SJSA1 (cell line): ENCODE measurements at places on chromosomes 5 and 9.

DNA sequence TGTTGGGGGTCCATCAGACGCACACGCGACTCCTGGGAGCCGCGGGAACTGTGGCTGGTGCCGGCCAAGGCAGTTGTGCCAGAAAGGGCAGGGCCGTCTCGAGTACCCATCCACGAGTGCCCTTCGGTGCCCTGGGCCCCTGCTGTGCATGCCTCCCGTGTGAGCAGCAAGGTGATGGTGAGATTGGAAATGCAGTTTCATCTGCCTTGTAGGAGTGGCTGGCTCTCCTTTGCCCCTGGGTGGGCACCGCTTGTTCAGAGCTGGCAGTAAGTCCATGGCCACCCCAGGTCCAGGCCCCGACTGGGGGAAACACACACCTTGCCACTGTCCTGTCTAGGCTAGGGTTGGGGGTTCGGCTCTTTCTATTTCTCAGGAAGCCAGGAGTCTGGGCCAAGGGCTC is 5.7 kb downstream of the NKD2 start:
- no peak for DNase-seq

- DNase-seq = no peak
Observed at GRCh38 chr5:91443023-91443422, 59.9 kb upstream of the ARRDC3 start.

- DNase-seq = no peak
Observed at GRCh38 chr5:171908638-171909037, 97.8 kb downstream of the FBXW11 start.

DNA sequence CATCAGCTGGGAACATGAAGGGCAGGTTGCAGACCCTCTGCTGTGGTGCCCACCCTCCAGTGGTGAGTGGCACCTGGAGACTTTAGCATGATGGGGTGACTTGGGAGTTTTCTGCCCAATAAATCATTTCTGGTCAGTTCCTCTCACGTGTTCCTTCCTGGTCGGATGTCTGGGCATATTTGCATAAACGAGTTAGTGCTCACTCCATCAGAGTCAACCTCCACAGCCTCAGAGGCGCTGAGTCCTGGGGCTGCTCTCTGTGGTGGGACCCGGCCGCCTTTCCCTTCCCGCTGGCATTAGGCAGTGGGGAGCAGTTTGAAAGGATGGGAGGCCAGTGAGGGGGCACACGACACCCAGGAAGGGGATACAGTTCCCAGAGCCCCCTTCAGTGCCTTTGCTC is 114.0 kb upstream of the FCN2 start:
- DNase-seq = no peak

DNA sequence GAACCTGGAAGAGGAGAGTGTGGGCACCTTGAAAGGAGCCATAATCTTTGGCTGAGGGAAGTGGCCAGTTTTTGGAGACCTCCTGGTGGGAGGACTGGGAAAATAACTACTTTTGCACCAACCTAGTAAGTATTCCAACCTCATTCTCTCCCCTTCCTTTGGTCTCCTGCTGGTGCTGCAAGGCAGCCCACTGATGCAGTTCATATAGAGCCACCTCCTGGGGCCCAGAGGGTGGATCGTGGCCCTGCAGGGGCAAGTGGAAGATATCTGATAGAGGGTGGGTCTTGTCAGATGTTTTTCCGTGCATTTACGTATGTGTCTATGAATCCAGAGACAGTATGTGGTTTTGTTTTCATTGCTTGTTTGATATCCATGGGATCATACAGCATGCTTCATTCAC is 172.8 kb upstream of the PITX1 start:
- no peak for DNase-seq

- peak; percentile 26 for DNase-seq
Observed at GRCh38 chr9:32431940-32432555, 47.6 kb downstream of the ACO1 start.

DNA sequence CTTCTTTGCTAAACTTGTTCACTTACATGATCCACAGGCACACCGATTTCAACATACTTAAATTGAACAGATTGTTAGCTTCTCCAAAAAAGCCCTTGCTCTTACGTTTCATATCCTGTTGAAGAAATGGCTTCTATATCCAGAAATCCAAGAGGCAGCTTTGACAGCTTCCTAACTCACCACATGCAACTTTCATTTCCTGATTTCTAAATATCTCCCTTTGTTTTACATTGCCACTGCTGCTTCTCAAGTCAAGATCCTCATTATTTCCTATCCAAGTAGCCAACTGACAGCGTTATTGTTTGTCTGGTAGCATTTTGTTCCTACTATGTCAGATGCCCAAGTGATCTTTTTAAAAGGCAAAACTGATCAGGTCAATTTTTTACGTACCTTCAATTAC is 913.2 kb upstream of the TYRP1 start:
- DNase-seq = no peak

GRCh38 chr5:167261309-167262100 is 1029.9 kb upstream of the WWC1 start:
- DNase-seq = no peak

DNA sequence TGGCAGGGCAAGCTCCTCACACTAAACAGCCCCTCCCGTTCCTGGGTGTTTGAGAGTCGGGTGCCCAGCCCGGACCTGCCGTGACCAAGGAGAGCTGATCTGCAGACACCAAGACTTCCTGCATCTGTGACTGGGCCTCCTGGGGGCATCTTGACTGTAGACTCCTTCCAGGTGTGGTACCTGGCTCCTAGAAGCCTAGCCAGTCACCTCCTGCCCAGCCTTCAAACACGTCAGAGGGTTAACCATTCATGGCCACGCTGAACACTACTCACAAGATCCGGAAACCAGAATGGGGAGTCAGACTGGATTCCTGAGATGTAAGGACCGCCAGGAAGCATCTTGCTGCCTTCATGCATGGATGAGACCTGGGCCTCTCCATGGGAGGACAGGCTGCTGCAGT is 3.7 kb upstream of the LCN2 start:
- no peak for DNase-seq

DNA sequence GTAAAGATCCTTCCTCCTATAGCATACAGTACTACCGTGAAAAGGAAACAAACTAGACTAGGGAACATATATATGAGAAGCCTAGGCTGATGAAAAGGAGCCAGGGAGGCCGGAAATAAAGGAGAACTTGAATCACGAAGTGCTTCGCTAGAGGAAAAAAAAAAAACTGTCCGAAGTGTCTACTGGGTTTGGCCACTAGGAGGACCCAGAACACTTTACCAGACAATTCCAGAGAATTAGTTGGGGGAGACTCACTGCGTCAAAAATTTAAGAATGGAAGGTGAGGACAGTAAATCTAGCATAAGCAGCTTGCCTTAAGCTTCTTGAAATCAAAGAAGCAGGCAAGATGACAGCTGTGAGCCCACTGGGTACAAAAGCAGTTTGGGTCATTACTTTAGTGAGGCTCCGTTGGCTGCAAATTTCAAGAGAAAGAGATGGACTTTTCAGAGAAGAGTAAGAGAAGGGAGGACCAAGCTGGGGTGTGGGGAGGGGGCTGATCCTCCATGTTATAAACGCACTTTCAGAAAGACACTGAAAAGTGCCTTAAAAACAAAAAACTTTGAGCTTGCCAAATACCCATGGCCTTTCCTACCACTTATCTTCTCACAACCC is 47.4 kb downstream of the P4HA2 start:
- DNase-seq = peak; percentile 62
